ENCODE measurements at places on chromosomes 4 and X. TPM values are rescaled to one million over a fixed set of nuclear protein-coding genes. Genes with fewer than 3 reads are reported as not detected.

Gene SLC10A4
- total RNA-seq: not detected

GRCh38 chrX:19846995-19847790 is 40.2 kb downstream of the SH3KBP1 start:
- DNase-seq: no peak

GRCh38 chr4:134024251-134024650 is 177.3 kb downstream of the PABPC4L start:
- DNase-seq: no peak

DNA sequence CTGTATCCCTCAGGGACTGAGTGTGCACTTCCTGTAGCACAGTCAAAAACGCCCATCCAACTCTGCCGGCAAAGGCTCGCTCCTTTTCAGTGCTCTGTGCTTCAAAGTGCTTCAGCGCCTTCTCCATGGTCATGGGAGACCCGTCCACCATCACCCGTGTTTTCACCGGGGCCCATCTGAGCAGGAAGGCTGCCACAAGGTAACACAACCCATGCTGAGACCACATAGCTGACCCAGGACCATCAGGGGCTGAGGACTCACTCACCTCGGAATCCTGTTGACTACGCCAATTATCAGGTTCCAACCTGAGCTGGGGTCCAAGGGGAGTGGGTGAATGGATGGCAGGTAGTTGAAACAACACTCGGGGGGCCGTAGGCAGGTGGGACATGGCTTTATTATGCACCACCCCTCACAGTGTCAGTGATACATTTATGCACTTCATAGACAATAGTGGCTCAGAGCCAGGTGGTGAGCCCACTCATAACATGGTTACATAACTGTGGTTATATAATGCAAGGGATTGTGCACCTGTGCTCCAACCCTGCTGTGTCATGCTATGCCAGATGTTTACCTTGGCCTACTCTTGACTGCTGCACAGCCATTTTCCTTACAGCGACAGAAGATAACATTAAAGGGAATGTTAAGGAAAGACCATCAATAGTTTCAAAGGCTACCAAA is 227.8 kb downstream of the ADGRL3 start:
- DNase-seq: no peak

GRCh38 chr4:135382280-135382959 is 1180.8 kb upstream of the PABPC4L start:
- no peak for DNase-seq

Gene NDNF
- total RNA-seq: not detected

- no peak for DNase-seq
Measured at GRCh38 chr4:123835831-123836590, 439.4 kb downstream of the SPRY1 start.

Gene IL2RG
- 347 TPM for total RNA-seq

- DNase-seq: no peak
Measured at GRCh38 chr4:9735515-9735914, 45.9 kb upstream of the DRD5 start.

Gene DKK2
- not detected for total RNA-seq

Gene UGT2B10
- total RNA-seq: not detected

Gene CXorf49
- total RNA-seq: not detected

- no peak for DNase-seq
Measured at GRCh38 chr4:170198747-170199146, 109.0 kb upstream of the AADAT start.

Gene ADGRL3
- not detected for total RNA-seq

- no peak for DNase-seq
Measured at GRCh38 chr4:74237425-74237966, 70.8 kb upstream of the EPGN start.

DNA sequence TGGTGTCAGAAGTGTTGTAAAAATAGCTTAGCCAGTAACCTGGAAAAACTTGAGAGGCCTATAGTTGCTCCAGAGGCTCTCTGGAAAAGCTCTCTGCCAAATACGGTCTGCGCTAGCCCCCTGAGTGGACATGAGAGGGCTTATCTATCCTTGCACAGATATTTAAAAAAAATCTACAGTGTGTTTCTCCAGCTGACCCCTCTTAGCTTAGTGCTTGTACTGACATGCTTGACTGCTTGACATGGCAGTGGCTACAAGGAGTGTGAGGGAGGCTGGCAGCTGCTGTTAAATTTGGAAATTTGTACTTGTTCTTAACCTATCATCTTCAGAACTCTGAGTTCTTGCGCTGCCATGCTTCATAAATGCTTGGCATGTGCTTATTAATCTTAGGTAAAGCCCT is 229.2 kb downstream of the RBMX2 start:
- no peak for DNase-seq

Gene ADH4
- total RNA-seq: not detected

Gene DEFB131A
- total RNA-seq: not detected

Gene STOX2
- 0.37 TPM for total RNA-seq

Gene ZNF711
- 0.70 TPM for total RNA-seq

GRCh38 chrX:122187069-122187713 is 996.9 kb upstream of the GRIA3 start:
- no peak for DNase-seq

Gene SERPINA7
- not detected for total RNA-seq

Gene SPANXC
- not detected for total RNA-seq

DNA sequence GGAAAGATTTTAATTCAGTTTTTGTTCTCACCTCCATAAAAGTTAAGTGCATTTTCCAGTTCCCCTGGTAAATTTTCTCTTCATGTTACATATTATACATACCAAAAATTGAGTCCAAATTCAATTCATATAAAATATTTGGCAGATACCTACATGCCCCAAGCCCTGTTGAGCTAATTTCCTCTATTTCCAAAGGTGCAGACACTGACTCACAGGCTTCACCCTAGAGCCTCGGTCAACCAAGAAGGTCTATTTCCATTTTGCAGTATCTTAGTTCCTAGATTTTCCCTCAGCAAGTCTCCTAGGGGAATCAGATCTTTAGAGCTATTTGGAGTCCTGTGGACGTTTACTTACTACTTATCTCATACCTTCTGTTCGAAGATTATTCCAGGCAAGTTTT is 174.4 kb downstream of the TSPAN5 start:
- DNase-seq: no peak

Gene CHRDL1
- not detected for total RNA-seq

DNA sequence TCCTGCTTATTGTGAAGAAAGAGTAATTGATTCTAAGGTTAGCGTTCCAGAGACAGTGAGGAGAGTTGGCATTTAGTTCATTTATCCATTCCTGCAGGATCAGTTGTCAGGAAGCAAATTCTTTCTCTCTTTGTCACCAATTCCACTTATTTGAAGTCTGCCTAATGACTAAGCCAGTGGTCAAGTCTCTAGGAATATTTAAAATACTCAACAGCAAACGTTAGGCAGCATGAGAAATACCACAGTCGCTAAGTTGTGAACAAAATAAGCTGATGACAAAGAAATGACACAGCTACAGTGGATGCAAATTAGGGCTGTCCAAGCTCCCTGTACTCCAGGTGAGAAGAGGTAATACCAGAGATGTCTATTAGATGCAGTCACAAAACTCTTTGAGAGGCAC is 6.6 kb upstream of the MAGEB17 start:
- no peak for DNase-seq

- DNase-seq: no peak
Measured at GRCh38 chrX:24333371-24333770, 19.5 kb upstream of the SUPT20HL2 start.

Gene DUSP9
- total RNA-seq: not detected

GRCh38 chrX:33014949-33015348 is 196.4 kb downstream of the DMD start:
- no peak for DNase-seq

DNA sequence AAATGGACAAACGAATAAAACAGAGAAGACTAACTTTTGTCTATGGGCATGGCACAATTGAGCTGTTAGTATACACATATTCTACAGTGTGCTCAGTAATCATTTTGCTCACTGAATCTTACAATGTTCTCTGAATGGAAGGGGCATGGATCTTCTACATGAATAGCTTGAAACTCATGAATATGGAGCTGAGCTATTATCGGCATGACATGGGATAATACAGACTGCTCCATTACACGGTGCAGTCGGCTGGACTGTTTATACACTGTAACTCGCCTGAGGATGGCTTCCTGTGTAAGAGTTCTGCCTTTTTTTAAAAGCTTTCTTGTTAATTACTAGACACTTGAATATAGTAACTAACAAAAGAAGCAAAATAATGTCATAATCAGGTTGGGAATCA is 368.5 kb upstream of the MAD2L1 start:
- DNase-seq: no peak

- no peak for DNase-seq
Measured at GRCh38 chr4:70666369-70666768, at the start of gene JCHAIN. JCHAIN (minus strand) TSS chr4:70666508; CDS start chr4:70666490, 18 bp downstream.

Gene PTCHD1
- total RNA-seq: not detected

Gene DCAF4L1
- 0.25 TPM for total RNA-seq

DNA sequence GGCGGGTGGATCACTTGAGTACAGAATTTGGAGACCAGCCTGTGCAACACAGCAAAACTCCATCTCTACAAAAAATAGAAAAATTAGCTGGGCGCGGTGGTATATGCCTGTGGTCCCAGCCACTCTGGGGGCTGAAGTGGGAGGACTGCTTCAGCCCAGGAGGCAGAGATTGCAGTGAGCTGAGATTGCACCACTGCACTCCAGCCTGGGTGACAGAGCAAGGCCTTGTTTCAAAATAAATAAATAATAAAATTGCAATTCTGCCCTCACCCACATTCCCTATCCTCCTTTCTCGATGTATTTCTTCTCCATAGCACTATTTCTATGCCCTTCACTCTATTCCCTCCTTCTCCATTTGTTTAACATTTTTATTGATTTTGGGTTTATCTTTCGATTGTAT is 8.7 kb upstream of the SLAIN2 start:
- DNase-seq: no peak

Gene GASK1B
- total RNA-seq: 1.8 TPM

Gene IGFBP7
- total RNA-seq: 0.37 TPM

- DNase-seq: no peak
Measured at GRCh38 chrX:2828344-2828958, at the start of gene GYG2. GYG2 (plus strand) TSS chrX:2828930; CDS start chrX:2830189, 1,259 bp downstream.

DNA sequence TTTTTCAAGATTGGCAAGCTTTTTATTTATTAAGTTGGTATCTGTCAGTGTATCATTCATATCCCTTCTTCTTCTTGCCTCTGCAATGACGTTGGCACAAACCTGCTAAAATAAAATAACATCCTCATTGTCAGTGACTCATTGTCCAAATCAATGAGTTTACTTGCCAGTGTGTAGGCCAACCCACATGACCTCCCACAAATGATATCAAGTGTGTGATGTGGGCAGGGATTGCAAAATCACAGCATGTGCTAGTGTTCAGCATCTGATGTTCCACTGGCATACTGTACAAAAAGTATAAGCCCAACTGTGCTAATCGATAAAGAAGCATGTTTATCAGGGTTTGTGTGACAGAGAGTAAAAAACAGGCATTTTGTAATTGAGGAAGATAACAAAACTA is 25.5 kb downstream of the GPAT3 start:
- no peak for DNase-seq

- DNase-seq: no peak
Measured at GRCh38 chrX:40307871-40308270, 210.1 kb upstream of the BCOR start.

Gene SLC34A2
- total RNA-seq: not detected

DNA sequence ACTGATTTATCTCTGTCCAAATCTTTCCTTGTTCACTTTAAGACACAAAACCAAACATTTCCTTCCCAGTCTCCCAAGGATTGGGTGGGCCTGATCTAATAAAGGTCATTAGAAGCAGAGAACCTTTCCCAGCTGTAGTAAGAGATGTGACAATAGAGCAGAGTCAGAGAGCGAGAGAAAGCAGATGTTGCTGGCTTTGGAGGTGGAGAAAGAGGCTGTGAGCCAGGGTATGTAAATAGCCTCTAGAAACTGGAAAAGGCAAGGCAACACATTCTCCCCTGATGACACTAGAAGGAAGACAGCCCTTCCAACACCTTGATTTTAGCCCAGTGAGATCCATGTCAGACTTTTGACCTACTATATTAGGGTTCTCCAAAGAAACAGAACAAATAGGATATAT is 337.5 kb upstream of the CASK start:
- DNase-seq: no peak

- DNase-seq: peak; percentile 59
Measured at GRCh38 chr4:89307446-89308160, at the start of gene GPRIN3. GPRIN3 (minus strand) TSS chr4:89307800; CDS start chr4:89250110, 57,690 bp downstream.

GRCh38 chrX:70479922-70480659 is 35.5 kb downstream of the DLG3 start:
- DNase-seq: no peak

DNA sequence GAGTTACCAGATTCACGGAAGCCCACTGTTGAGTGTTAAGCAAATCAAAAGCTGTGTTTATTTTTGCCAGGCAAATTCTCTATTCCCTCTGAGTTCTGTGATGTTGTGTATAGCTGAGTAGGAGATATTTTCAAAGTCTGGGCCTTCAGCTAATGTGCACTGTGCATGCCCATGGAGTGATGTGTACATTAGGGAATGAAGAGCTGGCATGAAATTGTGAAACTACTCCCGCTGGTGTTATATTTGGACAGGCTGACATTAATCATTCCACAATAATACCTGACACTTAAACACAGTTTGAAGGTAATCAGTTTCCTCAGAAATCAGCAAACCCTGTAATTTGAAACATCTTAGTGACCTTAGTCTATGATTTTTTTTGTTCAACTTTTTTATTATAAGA is 88.1 kb upstream of the MBNL3 start:
- DNase-seq: no peak

GRCh38 chr4:180532691-180533090 is 1710.5 kb upstream of the TENM3 start:
- no peak for DNase-seq

Gene MAGEC3
- total RNA-seq: not detected

- DNase-seq: no peak
Measured at GRCh38 chr4:7204656-7205387, 12.5 kb downstream of the SORCS2 start.

DNA sequence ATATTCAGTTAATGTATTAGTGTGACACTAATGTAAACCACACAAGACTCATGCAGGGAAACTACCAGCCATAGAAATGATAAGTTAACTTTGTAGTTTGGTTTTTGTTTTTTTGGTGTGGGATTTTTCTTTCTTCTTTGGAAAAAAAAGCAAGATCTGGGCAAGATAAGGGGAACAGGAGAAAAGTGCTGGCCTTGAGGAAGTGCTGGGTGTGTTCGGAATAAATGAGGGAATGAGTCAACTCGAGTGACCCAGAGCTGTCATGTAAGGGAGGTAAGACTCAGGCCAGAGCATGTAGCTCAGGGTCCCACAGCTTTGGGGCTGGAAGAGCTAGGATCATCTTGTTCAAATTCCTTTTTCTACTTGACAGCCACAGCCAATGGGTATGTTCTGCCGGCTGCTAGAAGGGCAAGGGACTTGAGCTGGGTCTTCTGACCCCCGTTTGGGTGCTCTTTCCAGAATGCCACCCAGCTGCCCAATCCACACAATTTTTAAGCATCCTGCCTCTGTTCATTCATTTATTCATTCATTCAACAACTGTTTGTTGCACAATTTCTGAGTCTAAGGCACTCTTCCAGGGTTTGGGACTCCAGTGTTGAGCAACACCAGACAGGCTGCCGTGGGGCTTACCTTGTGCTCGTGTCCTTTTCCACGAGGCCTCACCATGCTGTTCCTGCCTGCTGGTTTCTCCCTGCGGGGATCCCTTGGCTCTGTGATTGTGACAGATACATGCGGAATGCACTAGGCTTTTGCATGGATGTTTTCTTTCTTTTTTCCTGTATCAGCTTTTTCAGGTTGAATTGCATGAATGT is 54.5 kb downstream of the CLDN34 start:
- no peak for DNase-seq
